Panc1 (cell line): ENCODE measurements at places on chromosomes 3 and 15. TPM values are rescaled to one million over a fixed set of nuclear protein-coding genes. Genes with fewer than 3 reads are reported as not detected.

Gene MINAR1
- 0.62 TPM for total RNA-seq

Gene FBXW12
- not detected for total RNA-seq

Gene BDH1
- 4.8 TPM for total RNA-seq

DNA sequence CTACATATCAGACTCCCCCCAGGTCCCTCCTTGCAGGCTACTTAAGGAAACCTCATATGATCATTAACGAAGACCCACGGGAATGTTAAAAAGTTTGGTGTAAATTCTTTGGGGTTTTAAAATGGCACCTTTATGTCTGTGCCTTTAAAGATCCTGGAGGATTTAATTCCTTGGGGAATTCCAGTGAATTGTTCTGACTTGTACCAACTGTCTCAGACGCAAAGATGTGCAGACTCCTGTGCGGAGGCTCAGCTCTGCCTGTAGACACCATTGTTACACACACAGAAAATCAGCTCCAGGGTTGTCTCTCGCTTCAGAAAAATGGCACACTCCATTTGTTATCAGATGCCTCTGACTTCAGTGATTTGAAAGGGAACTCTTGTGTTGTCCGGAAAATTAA lies 414.4 kb upstream of the CFAP20DC start:
- H3K27me3 ChIP-seq: no peaks in the 10 kb centered on the region
- no peaks in the 10 kb centered on the region for H3K4me1 ChIP-seq
- DNase-seq: no peak
- H3K27ac ChIP-seq: no peak overlapping the region
